GM23338 (cell line): ENCODE measurements at places on chromosomes 16 and 17. TPM values are rescaled to one million over a fixed set of nuclear protein-coding genes. Genes with fewer than 3 reads are reported as not detected.

- peak; percentile 59 for DNase-seq
These were observed 4.5 kb downstream of the PCGF2 start for GRCh38 chr17:38743556-38744171.

- no peak for DNase-seq
These were observed 197.5 kb downstream of the CYLD start for GRCh38 chr16:50939356-50939755.

DNA sequence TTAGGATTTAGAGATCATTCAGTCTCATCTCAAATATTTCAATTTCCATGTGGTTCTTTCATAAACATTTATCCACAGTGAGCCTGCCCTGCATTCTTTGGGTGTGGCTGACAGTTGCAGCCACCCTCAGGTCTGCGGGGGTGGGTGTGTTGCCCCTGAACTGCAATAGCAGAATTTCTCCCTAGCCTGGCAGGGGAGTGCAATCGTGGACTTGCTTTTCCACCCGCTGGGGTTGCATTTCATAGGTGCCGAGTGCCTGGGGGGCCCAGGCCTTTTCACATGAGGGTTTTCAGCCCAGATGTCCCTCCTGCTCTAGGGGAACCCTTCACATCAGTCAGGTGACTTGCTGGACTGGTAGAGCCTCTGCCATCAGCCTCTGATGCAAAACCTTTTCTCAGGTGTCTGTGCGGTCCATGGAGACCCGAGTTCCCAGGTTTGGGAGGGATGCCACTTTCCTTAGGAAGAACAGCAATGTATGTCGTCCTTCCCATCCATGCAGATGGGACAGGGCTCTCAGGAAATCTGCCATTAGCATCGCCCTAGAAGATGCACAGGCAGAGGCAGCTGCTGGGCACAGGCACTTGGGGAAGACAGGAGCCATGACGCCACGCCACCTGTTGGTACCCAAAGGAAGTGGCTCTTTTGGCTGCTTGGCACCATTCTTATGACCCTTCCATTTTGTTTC, 2.4 kb upstream of the USP36 start:
- peak; percentile 86 for DNase-seq

GRCh38 chr17:76887802-76888201, 19.6 kb downstream of the MGAT5B start:
- peak; percentile 43 for DNase-seq

GRCh38 chr16:11689031-11689840, 21.0 kb downstream of the SNN start:
- DNase-seq = no peak

- no peak for DNase-seq
These were observed 9.5 kb upstream of the MRC2 start for GRCh38 chr17:62617894-62618472.

Gene KREMEN2
- total RNA-seq = 16.1 and 17.6 TPM in 2 replicates

DNA sequence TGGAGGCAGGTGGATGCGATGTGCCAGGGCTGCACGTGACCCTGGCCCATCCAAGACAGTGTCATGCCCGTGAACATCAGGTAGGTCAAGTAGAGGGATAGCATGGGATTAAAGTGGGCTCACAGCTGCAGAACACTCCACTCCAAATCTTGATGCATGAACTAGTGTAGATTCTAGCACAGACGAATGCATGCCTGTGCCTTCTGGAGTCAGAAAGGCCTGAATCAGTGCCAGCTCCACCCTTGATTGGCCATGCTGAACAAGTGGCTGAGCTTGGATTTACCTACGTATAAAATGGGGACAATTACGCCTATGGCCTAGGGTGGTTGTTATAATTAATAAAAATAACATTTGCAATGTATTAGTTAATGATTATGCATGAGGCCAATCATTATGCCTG, 10.6 kb downstream of the IRX3 start:
- no peak for DNase-seq
